ENCODE measurements at places on chromosomes 6 and 20.

DNA sequence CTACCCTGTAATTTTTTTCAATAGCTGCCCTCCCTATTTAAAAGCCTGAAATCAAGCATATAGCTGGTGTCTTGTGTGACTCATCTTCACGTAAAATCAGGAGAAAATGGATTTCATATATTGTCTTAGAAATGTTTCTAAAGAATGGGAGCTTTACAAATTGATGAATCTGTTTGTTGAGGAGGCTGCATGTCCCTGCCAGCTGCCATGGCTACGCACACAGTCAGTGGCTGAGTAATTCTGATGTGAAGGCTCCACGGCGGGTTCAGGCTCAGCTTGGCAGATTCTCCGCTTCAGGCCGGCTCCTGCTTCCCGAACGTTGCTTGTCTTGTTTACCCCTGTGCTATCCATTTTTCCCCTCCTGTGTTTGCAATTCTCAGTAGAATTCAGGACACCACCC, 82.8 kb downstream of the CCDC170 start:
- no peak for DNase-seq

DNA sequence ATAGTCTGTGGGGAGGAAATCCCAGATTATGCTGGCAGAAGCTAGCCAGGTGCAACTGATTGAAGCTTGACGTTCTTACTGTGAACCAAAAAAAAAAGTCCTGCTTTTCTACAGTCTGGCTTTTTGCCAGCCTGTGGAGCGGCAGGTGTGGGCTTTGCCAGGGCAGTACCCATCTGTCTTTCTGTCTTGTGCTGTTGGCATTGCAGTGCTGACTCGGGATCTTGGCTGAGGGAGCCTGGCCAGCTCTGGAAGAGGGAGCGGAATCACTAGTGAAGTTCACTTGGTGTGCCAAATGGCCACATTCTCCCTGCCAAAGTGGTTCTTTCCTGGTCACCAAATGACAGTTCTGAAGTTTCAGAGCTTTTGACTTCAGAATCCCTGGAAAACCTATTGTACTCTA, 5.0 kb downstream of the KIF3B start:
- DNase-seq, result no peak

GRCh38 chr6:131736811-131737210, 26.0 kb upstream of the CTAGE9 start:
- DNase-seq, result no peak

DNA sequence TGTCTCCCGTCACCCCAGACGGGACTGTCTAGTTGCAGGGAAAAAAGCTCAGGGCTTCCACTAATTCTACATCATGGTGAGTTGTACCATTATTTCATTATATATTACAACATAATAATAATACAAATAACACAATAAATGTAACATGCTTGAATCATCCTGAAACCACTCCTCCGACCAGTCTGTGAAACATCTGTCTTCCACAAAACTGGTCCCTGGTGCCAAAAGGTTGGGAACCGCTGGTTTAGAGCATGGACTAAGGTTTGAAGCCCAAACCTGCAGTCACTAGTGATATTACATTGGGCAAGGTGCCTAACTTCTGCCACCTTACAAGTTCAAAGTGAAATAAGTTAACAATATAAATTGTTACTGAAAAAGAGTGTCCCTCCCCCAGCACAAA, 175.7 kb downstream of the PDE10A start:
- DNase-seq, result no peak
